Heart left ventricle (tissue), 16 donors: ENCODE measurements at places on chromosomes 12 and 14.

GRCh38 chr12:3055026-3055703 lies 22.0 kb upstream of the TSPAN9 start:
- no peak overlapping the region for H3K27ac ChIP-seq
- DNase-seq, result peak; percentile 18
- no peak overlapping the region for H3K4me3 ChIP-seq
- H3K4me1 ChIP-seq, result peaks cover 8% of the 10 kb centered on the region

DNA sequence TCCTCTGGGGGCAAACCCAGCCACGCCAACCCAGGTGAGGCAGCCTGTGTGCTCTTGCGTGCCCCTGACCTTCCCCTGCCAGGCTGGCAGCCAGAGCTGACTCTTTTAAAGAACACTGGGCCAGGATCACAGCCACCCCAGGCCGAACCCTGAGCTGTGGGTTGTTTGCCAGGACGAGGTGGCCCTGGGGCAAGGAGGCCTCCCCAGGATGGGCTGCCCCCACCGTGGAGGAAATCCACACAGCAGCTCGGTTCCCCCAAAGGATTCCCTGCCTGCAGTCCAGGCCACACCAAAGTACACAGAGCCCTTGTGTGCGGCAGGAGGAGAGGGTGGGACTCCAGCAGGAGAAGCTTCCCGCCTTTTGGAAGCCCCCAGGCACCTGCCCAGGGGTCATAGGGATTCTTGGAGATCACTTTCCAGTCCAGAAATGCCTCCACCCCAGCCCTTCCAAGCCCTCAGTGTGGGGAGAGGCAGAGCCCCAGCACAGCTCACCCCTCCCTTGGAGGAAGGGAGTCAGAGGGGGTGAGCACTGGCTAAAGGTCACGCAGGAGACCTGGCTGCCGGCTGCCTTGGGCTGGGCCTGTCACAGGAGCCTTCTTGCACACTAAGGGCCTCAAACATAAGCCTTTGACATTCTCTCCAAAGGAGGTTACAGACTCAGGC lies 115.6 kb downstream of the CALM1 start:
- H3K36me3 ChIP-seq, result no peaks in the 10 kb centered on the region
- no peak overlapping the region for H3K27ac ChIP-seq
- H3K27me3 ChIP-seq, result no peaks in the 10 kb centered on the region
- no peak for DNase-seq
- peaks cover 27% of the 10 kb centered on the region for H3K4me1 ChIP-seq
- no peak overlapping the region for H3K4me3 ChIP-seq

DNA sequence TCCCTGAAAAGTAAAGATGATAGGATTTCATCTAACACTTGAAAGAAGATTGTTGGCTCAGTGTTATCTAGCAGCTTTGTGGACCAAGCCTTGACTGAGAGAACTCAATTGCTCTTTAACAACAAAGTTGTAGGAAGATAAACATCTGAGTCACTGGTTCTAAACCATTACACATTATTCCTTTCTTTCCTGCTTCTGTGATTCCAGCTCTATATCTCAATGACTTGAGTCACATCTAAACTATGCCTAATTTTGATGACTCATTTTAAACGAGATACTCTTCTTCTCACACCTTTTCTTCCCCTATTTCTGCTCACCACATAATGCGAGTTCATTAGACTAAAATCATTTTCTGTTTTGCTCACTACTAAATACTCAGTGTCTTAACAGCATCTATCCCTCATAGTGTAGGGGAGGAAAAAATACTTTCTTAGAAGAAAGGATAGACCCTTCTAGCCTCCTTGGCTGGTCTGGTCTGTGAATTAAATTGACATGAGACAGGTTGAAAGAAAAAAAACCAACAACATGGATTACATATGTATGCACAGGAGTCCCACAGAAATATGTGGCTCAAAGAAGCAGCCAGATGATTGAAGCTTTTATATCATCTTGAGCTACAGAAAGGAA lies 201.4 kb downstream of the C12orf50 start:
- no peak overlapping the region for H3K27ac ChIP-seq
- no peak for DNase-seq
- H3K27me3 ChIP-seq, result no peaks in the 10 kb centered on the region
- H3K4me3 ChIP-seq, result no peak overlapping the region
- H3K4me1 ChIP-seq, result no peaks in the 10 kb centered on the region
- H3K36me3 ChIP-seq, result no peaks in the 10 kb centered on the region

- H3K4me1 ChIP-seq, result peaks cover 3% of the 10 kb centered on the region
- no peaks in the 10 kb centered on the region for H3K27me3 ChIP-seq
- DNase-seq, result no peak
- no peak overlapping the region for H3K27ac ChIP-seq
- H3K36me3 ChIP-seq, result no peaks in the 10 kb centered on the region
Observed at GRCh38 chr12:79678306-79678705, 12.5 kb downstream of the PAWR start.

DNA sequence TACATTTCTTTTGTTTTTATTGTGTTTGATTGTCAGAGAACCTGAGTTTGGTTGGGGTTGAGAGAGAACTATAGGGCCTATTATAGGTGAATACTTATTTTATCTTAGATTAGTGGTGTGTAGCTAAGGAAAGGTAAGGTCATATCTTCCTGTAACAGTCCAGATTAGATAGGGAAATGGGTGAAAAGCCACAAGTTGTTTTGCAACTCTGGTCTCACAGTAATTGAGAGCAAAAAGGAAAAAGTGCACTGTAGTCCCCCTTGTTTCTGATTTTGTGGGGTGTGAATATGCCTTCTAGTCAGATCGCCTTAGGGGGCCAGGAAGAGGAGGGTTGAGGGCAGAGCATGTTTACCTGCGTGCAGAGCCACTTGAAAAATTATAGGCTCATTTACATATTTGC lies 8.9 kb downstream of the MSRB3 start:
- no peak overlapping the region for H3K27ac ChIP-seq
- H3K36me3 ChIP-seq, result peaks cover 16% of the 10 kb centered on the region
- H3K4me3 ChIP-seq, result no peak overlapping the region

DNA sequence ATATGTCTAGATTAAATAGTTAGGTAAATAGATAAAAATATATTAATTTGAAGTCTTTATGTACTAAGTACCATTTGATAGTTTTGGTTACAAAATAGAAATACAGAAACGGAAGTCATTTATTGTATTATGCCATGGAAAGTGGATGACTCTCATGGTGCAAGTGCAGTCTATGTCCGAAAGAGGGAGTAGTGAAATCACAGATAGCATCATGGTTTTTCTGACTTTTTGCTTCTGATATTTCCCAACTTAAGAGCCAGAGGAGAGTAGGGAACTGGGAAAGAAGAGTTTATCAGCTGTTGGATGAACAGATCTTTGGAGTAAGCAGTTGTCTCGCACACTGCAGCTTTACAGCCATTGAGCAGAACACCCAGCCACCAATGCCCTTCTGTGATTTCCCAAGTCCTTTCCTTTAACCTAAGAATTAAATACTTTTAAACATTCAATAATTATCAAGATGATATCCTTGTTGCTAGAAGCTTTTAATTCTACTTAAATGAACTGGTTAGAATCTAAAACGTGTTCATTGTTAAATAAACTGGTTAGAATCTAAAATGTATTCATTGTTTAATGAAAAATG lies 18.4 kb upstream of the SRGAP1 start:
- H3K36me3 ChIP-seq, result no peaks in the 10 kb centered on the region
- H3K4me3 ChIP-seq, result no peak overlapping the region
- no peak for DNase-seq
- H3K4me1 ChIP-seq, result no peaks in the 10 kb centered on the region
- no peaks in the 10 kb centered on the region for H3K27me3 ChIP-seq

- DNase-seq, result no peak
- H3K27ac ChIP-seq, result no peak overlapping the region
Observed at GRCh38 chr12:17759982-17760381, 330.0 kb downstream of the RERGL start.

GRCh38 chr12:75635606-75636444 lies 124.4 kb upstream of the KRR1 start:
- no peaks in the 10 kb centered on the region for H3K27me3 ChIP-seq
- no peak overlapping the region for H3K4me3 ChIP-seq
- H3K4me1 ChIP-seq, result no peaks in the 10 kb centered on the region
- H3K27ac ChIP-seq, result no peak overlapping the region
- H3K36me3 ChIP-seq, result no peaks in the 10 kb centered on the region

- DNase-seq, result no peak
- H3K36me3 ChIP-seq, result peaks cover 4% of the 10 kb centered on the region
Observed at GRCh38 chr14:64438181-64438841, 27.0 kb upstream of the AKAP5 start.

DNA sequence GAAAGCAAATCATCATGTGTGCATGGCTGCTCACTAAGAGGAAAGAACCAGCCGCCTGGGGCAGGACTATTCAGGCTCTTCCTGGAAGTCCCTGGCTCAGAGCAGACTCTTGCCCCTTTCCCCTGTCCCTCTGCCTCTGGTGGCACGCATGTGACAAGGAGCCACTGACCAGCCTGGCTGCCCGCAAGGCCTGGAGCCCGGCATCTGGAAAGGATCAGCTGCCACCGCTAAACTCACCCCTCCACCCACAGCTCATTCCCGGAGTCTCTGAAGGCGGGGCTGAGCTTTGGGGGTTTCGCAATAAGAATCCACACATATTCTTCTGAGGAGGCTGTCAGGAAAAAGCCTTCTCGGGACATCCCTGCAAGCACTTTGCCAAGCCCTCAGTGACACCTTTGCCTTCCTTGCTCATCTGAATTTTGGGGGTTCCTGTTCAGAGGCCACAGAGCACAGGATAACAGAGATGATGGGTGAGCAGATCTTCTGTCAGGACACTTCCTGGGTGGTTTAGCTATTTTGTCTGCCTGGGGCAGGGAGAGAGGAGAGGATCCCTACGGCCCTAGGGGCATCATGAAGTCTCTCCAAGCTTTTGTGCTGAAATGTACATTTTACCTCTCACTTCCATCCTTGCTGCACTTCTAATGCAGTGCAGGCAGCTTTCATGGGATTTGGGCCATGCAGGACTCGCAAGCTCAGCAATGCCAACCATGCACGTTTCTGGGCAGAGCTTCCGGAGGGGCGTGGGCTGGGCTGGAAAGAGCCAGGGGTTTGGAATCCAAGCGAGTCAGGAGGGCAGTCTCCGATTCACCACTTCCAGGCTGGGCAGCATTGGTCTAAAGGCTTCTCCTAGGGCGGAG lies 124.8 kb upstream of the MAP1LC3B2 start:
- peak; percentile 87 for DNase-seq
- no peaks in the 10 kb centered on the region for H3K27me3 ChIP-seq
- H3K4me3 ChIP-seq, result peak overlapping the region; percentile 23

GRCh38 chr14:87306409-87307168 lies 686.4 kb downstream of the GALC start:
- H3K4me1 ChIP-seq, result no peaks in the 10 kb centered on the region
- DNase-seq, result no peak
- no peaks in the 10 kb centered on the region for H3K36me3 ChIP-seq
- H3K27me3 ChIP-seq, result no peaks in the 10 kb centered on the region
- H3K27ac ChIP-seq, result no peak overlapping the region

DNA sequence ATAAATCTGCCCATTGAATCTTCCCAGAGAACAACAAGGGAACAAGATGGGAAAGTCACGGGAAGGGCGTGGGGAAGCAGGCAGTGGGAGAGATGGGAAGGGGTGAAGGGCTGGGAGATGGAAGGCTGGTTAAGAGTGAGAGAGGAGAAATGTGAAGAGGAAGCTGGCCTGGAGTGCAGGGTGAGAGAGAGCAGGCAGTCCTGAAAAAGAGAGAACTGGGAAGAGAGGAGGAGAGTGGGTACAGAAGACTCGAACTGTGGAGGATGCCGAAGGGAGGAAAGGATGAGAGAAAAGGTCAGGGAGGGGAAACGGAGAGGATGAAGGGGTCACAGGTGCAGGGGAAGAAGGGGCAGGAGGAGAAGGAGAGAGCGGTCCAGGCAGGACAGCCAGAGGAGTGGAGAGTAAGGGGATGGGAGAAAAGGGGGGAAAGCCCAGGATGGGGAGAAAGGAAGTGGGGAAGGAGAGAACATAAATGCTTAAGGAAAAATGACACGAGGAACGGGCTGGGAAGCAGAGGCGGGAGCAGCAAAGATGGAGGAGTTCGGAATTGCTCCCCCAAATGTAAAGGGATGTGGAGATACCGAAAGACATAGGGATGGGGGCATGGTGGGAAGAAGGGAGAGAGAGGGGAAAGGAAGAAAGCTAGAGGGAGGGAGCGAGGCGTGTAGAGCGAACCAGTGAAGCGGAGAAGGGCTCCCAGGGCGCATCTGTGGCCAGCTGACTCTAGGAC lies 1.2 kb downstream of the PIANP start:
- H3K4me3 ChIP-seq, result peak overlapping the region; percentile 33
- peaks cover 15% of the 10 kb centered on the region for H3K4me1 ChIP-seq
- peaks cover 72% of the 10 kb centered on the region for H3K27me3 ChIP-seq
- H3K27ac ChIP-seq, result no peak overlapping the region
- no peak for DNase-seq
